Amniotic epithelial cell (primary cell): ENCODE measurements at places on chromosomes 1 and 21.
A peak's percentile ranks its signal among the peaks of the same experiment; 100 is the strongest.

DNA sequence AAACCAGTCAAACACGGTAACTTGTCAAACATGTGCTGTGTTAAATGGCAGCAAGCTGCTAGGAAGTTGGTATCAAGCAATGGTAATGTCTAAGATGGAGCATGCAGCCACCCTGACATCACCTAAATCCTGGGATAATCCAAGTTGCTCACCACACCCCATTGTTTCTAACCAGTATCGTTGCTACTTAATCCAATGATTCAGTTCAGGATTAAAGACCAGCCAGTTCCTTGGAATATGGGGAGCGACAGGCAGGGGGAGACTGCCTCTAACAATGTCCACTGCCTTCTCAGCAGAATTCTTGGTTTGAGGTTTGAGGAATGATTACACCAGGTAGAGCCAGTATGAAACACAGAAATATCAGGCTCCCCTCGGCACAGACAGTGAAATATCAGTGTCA is 122.1 kb upstream of the IFFO2 start:
- no peak for DNase-seq

GRCh38 chr1:113780374-113781146 is 21.3 kb upstream of the PHTF1 start:
- peak; percentile 42 for DNase-seq

DNA sequence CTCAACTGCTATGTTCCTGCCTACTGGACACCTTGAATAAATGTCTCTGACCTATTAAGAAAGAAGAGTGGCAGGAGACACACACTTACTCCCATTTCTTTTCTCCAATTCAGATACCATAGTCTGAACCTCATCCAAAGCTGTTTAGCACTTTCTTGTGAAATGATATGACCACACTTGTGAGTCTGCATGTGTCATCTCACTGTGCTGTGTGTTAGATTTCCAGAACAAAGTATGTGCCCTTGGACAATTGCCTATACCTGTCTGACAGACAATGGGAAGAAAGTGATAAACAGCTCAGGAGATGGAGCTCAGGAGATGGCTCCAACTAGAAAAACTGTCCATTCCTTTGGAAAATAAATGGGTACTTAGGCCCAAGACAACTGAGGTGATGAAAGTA is 48.4 kb downstream of the USP48 start:
- DNase-seq: peak; percentile 43

GRCh38 chr1:163450986-163451385 is 129.2 kb downstream of the NUF2 start:
- no peak for DNase-seq

- DNase-seq: no peak
These were observed 308.6 kb downstream of the PTPRC start for GRCh38 chr1:198947456-198947855.

GRCh38 chr1:45205011-45205909 is 1.1 kb downstream of the ZSWIM5 start:
- peak; percentile 24 for DNase-seq

GRCh38 chr1:157496121-157496526 is 56.2 kb downstream of the FCRL5 start:
- DNase-seq: peak; percentile 13

DNA sequence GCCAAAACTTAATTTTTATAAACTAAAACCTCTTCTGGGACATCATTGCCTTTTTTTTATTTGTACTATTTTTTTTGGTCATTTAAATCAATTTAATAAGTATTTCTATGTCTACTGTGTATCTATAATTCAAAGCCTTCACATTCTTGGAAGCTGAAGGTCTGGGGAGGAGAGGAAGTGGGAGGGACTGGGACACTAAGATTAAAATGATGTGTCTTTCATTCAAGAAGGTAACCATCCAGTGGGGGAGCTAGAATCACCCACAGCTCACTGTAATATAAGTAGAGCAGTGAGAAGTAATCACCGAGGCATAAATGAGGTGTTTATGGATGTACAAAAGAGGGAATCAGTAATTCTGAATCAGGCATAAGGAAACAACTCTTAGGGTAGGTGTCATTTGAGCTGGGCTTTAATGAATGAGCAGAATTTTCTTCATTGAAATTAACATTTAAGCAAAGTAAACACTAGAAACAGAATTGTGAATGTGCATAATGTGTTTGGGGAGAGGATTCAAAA is 52.8 kb downstream of the PTGER3 start:
- DNase-seq: no peak

DNA sequence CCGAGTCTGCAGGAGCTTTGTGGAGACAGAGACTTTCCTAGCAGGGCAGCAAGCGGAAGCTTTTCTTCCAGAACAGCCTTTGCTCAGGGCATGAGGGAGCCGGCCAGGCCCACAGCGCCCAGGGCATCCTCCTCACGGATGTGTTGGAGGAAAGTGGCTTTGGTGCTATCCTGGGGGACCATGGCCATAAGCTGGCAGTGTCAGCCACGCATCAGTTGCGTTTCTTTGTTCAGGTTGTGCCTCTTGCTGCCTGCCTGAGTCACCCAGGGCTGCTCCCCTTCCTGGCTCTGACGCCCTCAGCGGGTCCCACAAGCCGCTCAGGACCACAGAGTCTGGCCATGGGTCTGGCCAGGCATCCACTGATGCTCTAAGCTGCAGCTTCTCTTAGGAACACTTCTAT is 39.6 kb upstream of the PRSS38 start:
- DNase-seq: no peak
